ENCODE measurements at places on chromosomes 11 and 22.

- no peak for DNase-seq
Measured at GRCh38 chr11:107473792-107474191, 16.2 kb upstream of the CWF19L2 start.

DNA sequence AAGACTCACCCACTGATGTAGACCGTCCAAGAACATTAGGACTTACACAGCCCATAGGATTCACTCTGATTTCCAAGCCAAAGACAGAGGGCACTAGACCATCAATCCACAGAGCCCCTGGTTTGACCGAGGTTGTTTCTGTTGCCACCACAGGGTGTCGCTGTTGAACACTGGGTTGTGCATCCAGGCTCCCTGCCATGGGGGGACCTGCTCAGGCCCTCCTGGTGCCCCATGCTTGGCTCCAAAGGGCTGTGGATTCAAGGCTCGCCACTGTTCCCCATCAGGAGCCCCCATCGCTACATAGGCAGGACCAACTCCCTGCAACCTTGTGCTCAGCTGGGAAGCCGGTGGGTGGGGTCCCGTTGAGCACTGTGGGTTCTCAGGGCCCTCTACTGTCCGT is 128.0 kb upstream of the ANO1 start:
- DNase-seq: no peak

DNA sequence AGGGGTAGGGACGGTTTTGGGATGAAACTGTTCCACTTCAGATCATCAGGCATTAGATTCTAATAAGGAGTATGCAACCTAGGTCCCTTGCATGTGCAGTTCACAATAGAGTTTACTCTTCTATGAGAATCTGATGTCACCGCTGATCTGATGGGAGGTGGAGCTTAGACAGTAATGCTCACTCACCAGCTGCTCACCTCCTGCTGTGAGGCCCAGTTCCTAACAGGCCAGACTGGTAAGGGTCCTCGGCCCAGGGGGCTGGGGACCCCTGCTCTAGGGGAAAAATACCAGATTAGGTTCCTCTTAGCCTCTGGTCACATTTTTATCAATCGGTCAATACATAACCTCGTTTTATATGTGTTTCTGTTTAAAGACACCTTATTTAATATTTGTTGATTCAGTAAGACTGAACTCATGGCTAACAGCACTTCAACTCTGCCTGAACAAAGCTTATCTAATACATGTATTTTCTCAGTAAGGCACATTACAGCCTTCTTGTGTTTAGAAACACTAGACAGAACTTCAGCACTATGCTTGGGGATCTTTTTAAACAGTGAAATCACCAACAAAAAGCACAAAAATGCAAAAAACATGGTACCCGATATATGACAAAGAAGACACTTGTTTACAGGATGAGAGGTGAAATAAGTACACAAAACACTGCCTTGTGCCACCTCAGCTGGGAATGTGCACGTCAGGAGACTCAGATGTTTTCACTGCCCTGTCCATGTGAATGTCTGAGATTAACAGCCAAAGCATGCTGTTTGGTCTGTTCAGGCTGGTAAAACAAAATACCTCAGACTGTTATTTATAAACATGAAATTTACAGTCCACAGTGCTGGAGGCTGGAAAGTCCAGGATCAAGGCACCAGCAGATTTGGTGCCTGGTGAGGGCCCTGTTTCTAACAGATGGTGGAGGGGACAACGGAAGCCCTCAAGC is 107.5 kb downstream of the USP35 start:
- DNase-seq: no peak

DNA sequence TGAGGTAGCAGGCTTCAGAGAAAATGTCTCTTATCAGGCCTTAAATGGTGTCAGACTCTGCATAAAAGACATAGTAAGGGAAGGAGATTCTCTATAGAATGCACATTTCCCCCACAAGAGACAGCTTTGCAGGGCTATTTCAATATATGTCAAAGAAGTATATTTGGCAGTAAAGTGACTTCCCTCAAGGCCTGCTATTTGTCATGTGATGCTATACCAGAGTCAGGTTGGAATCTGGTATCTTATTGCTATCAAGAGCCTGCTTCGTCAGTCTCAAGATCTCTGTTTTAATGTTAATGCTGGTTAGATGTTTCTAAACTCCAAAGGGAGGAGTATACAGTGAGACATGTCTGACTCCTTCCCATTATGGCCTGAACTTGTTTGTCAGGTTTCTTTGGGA is 40.4 kb upstream of the MTMR2 start:
- no peak for DNase-seq

GRCh38 chr11:111917312-111917711 is 1.4 kb upstream of the C11orf52 start:
- no peak for DNase-seq

DNA sequence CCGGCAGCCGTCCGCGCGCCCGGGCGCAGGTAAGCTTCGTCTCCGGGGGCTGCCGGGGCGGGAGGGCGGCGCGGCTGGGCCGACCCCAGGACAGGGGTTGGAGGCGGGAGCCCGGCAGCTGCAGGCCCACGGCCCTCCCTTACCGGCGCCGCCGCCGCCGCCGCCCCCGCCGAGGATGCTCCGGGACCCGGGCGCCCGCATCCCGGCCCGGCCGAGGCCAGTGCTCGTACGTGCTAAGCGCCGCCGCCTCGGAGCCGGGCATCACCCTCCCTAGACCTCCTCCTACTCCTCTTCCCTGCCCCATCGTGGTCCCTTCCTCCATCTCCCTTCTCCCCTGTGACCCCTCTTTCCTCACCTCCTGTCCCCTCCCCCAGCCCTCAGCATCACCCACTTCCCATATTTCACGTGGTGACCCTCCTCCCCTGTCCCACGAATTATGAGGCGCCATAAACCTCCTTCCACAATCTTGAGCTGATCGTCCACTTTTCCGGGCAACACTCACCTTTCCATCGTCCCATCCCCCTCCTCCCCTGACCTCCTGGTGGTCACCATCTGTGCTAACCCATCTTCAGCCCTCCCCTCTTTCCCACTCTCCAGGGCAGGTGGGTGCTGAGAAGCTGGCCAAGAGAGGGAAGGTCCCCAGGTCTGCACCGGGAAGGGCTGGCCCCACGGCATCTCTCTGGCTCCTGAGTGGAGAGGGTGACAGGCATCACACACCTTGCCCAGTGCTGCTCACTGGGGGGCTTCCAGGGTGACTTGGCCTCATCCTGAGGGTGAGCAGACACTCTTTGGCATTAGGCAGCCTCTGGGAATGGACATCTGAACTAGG is 612 bp downstream of the ASPHD2 start:
- DNase-seq: no peak

- no peak for DNase-seq
Measured at GRCh38 chr11:115390441-115390840, 113.8 kb downstream of the CADM1 start.

DNA sequence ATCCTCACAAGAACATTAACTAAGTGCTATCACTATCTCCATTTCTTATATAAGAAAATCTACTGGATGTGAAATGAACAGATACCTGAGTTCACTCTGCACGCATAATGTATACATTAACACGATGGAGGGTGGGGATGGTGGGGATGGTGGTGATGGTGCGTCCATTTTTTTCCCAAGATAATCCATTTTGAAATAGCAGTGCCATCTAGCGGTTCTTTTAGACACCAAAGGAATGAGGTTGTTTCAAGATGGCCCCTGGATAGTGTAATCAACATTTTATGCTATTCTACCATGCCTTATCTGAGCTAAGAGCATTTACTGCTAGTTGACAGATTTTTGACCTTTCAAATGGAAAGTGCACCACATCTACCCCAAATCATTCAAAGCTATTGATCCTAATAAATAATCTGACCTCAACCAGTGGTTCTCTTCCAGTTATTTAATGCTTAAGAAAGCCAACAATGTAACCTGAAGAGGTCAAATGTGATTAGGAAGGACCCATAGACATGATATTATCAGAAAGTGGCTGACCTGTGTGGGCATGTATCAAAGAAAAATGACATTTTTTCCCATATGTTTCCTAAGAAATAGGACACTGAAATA is 714.7 kb upstream of the TENM4 start:
- peak; percentile 7 for DNase-seq
